ENCODE measurements at places on chromosomes 6 and 20. TPM values are rescaled to one million over a fixed set of nuclear protein-coding genes. Genes with fewer than 3 reads are reported as not detected.

GRCh38 chr6:89618026-89618425, 20.5 kb downstream of the LYRM2 start:
- no peak for DNase-seq
- no peak overlapping the region for H3K4me3 ChIP-seq
- H3K27me3 ChIP-seq = no peaks in the 10 kb centered on the region
- H3K36me3 ChIP-seq = no peaks in the 10 kb centered on the region

GRCh38 chr6:156857573-156857972, 80.4 kb downstream of the ARID1B start:
- peaks cover under 1% of the 10 kb centered on the region for H3K4me1 ChIP-seq
- no peak overlapping the region for H3K27ac ChIP-seq
- no peaks in the 10 kb centered on the region for H3K36me3 ChIP-seq

DNA sequence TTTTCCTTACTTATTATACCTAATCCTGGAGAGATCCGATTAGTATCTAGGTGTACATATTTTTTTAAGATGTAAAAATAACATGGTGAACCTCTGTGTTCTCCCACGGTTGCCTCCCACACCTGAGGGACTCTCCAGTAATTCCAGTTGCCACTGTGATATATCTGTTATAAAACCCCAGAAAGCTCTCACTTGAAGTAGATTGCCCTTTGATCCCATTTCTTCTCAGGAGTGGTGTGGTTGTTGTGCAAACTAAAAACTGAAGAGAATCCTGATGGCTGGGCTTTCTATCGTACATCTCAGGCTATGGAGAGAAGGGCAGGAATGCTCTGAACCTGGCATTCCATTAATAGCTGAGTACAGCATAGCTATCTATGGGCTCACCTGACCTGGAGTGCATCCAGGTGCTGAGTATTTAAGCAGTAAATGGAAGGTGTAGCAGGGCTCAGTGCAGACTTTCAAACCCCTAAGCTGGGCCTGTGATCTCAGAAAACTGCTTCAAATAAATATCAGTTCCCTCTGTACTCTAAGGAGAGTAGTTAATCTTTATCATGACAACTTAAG, 41.0 kb downstream of the VGLL2 start:
- H3K4me1 ChIP-seq = no peaks in the 10 kb centered on the region
- H3K4me3 ChIP-seq = no peak overlapping the region
- no peaks in the 10 kb centered on the region for H3K36me3 ChIP-seq
- no peaks in the 10 kb centered on the region for H3K27me3 ChIP-seq
- H3K27ac ChIP-seq = no peak overlapping the region

Gene PAK5
- total RNA-seq = not detected

- DNase-seq = no peak
- H3K27ac ChIP-seq = no peak overlapping the region
- H3K36me3 ChIP-seq = no peaks in the 10 kb centered on the region
- H3K4me1 ChIP-seq = no peaks in the 10 kb centered on the region
- no peak overlapping the region for H3K4me3 ChIP-seq
- no peaks in the 10 kb centered on the region for H3K27me3 ChIP-seq
Measured at GRCh38 chr6:4707011-4707410, 69.2 kb upstream of the CDYL start.

- H3K4me3 ChIP-seq = peak overlapping the region; percentile 97
- H3K36me3 ChIP-seq = peaks cover 17% of the 10 kb centered on the region
- DNase-seq = peak; percentile 60
- H3K27ac ChIP-seq = peak overlapping the region; percentile 73
- H3K27me3 ChIP-seq = no peaks in the 10 kb centered on the region
Measured at GRCh38 chr20:57708694-57709673, 831 bp downstream of the PMEPA1 start.

DNA sequence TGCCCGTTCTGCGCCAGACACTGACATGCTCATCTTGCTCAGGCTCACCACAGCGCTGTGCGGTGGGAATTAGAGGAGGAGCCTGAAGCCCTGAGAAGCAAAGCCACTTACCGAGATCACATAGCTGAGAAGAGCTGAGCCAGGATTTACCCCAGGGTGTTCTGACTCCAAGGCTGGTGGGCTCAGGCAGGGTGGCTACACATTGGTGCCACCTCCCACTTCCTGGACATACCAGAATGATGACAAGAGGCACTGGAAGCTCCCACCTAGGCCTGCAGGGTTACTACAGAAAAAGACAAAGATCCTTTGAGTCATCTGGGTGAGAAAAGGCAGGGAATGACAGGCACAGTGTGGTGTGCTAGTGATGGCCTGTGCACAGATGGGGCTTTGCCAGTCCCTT, 24.4 kb upstream of the FKBP1A start:
- peaks cover 22% of the 10 kb centered on the region for H3K4me1 ChIP-seq
- peak; percentile 46 for DNase-seq
- H3K27ac ChIP-seq = no peak overlapping the region
- no peak overlapping the region for H3K4me3 ChIP-seq

- DNase-seq = no peak
- H3K36me3 ChIP-seq = no peaks in the 10 kb centered on the region
- H3K4me1 ChIP-seq = peaks cover 7% of the 10 kb centered on the region
Measured at GRCh38 chr6:56324396-56324795, 77.0 kb upstream of the COL21A1 start.

Gene PLCB4
- 0.47 TPM for total RNA-seq

GRCh38 chr20:63706852-63707557, 771 bp downstream of the ARFRP1 start:
- DNase-seq = peak; percentile 64
- no peaks in the 10 kb centered on the region for H3K27me3 ChIP-seq
- peak overlapping the region; percentile 80 for H3K4me3 ChIP-seq
- peaks cover 42% of the 10 kb centered on the region for H3K36me3 ChIP-seq
- peak overlapping the region; percentile 44 for H3K27ac ChIP-seq

Gene MEI4
- total RNA-seq = not detected

- no peak overlapping the region for H3K27ac ChIP-seq
- H3K36me3 ChIP-seq = no peaks in the 10 kb centered on the region
- no peak overlapping the region for H3K4me3 ChIP-seq
- H3K27me3 ChIP-seq = no peaks in the 10 kb centered on the region
- DNase-seq = no peak
Measured at GRCh38 chr6:28555136-28555535, 29.5 kb downstream of the GPX5 start.

DNA sequence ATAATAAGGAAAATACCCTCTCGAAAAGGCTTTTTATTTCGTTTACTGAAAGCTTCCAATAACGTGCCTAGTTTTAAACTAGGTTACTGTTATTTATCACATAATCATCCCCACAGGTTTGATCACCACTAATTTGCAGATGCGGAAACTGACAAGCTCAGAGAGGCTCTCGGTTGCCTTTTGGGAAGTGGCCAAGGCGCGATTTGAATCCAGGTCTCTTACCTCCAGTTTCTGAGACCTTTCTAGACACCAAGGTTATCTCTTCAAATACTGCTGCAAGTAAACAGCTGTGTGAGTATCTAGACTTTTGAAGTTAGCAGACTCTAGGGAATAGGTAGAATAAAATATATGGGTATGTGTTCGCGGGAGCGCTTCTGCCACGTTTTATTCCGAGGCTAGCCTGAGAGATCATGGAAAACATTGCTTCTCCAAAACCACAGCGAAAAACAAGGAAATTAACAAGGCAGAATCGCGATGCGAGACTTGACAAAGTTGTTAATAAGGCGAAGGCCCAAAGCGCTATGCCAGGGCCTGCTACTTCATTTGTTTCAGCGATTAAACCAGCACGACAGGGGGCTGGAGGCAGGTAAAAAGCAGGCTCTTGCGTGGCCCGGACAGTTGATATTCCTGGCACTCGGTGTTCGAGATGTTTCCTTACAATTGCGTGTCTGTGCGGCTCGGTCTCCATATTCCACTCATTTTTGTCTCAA, 1.8 kb upstream of the JARID2 start:
- no peaks in the 10 kb centered on the region for H3K27me3 ChIP-seq
- no peak for DNase-seq
- peak overlapping the region; percentile 84 for H3K27ac ChIP-seq
- H3K4me3 ChIP-seq = peak overlapping the region; percentile 77
- no peaks in the 10 kb centered on the region for H3K4me1 ChIP-seq

Gene PRPH2
- 2.1 TPM for total RNA-seq

- H3K36me3 ChIP-seq = no peaks in the 10 kb centered on the region
- no peak for DNase-seq
- no peaks in the 10 kb centered on the region for H3K4me1 ChIP-seq
- peaks cover 26% of the 10 kb centered on the region for H3K27me3 ChIP-seq
- H3K4me3 ChIP-seq = no peak overlapping the region
- no peak overlapping the region for H3K27ac ChIP-seq
Measured at GRCh38 chr20:56606174-56606945, 22.7 kb upstream of the TFAP2C start.

DNA sequence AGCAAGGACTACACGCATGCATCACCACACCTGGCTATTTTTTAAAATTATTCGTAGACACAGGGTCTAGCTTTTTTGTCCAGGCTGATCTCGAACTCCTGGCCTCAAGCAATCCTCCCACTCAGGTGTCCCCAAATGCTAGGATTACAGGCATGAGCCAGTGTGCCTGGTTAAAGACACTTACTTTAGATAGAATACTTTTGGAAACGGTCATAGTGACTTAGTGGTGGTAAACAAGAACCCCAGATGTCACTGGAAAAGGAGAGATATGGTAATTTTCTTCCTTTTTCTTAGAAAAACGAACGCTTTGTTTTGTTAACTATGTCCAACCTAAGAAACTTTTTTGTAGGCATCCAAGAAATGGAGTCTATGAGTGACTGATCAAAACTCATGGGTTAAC, 137.3 kb downstream of the TFAP2B start:
- no peak overlapping the region for H3K4me3 ChIP-seq
- H3K27ac ChIP-seq = no peak overlapping the region
- H3K27me3 ChIP-seq = no peaks in the 10 kb centered on the region
- DNase-seq = no peak
- H3K36me3 ChIP-seq = no peaks in the 10 kb centered on the region

- H3K27me3 ChIP-seq = no peaks in the 10 kb centered on the region
- DNase-seq = no peak
- no peak overlapping the region for H3K27ac ChIP-seq
- no peaks in the 10 kb centered on the region for H3K4me1 ChIP-seq
- H3K36me3 ChIP-seq = peaks cover 18% of the 10 kb centered on the region
Measured at GRCh38 chr6:158391276-158391675, 79.0 kb downstream of the TULP4 start.

DNA sequence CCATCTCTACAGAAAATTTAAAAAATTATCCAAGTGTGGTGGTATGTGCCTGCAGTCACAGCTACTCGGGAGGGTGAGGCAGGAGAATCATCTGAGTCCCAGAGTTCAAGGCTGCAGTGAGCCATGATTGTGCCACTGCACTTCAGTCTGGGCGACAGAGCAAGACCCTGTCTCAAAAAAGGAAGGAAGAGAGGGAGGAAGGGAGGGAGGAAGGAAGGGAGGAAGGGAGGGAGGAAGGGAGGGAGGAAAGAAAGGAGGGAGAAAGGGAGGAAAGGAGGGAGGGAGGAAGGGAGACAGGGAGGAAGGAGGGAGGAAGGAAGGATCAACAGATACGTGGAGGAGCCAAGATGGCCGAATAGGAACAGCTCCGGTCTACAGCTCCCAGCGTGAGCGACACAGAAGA, 90.1 kb downstream of the ZNF217 start:
- no peak overlapping the region for H3K27ac ChIP-seq
- no peaks in the 10 kb centered on the region for H3K4me1 ChIP-seq
- no peaks in the 10 kb centered on the region for H3K36me3 ChIP-seq

DNA sequence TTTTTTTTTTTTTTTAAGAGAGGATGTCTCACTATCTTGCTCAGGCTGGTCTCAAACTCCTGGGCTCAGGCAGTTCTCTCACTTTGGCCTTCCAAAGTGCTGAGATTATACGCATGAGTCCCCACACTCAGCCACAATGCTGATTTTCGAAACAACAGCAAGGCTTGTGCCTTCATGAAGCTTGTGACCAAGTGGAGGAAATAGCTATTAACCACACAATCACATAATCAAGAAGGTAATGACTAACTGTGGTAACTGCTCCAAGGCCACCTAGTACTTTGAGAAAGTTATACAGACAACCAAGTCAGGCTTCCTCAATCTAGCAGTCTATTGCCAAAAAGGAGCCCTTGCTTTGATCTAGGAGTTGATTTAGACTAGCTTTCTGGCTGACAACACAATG, 46.3 kb downstream of the SOD2 start:
- H3K36me3 ChIP-seq = no peaks in the 10 kb centered on the region
- H3K27me3 ChIP-seq = no peaks in the 10 kb centered on the region
- H3K27ac ChIP-seq = no peak overlapping the region
- H3K4me3 ChIP-seq = no peak overlapping the region
- no peaks in the 10 kb centered on the region for H3K4me1 ChIP-seq
- DNase-seq = no peak

DNA sequence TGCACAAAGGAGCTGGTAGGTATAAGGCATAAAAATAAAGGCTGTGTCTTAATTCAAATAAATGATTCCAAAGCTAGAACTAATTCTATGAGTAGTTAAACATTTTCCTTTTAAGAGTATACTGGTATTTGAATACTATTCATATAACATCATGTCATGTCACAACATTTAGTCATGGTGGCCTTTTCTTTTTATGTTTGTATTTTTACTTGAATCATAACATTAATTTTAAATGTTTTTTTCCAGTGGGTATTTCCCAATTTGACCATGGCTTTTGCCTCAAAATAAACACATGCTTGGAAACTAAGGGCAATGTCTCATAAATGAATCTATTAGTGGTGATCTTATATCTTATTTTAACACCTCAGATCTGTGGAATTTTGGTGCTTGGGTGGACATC, 177.1 kb downstream of the CD109 start:
- H3K4me3 ChIP-seq = no peak overlapping the region
- H3K4me1 ChIP-seq = no peaks in the 10 kb centered on the region
- H3K27me3 ChIP-seq = no peaks in the 10 kb centered on the region
- H3K27ac ChIP-seq = no peak overlapping the region

DNA sequence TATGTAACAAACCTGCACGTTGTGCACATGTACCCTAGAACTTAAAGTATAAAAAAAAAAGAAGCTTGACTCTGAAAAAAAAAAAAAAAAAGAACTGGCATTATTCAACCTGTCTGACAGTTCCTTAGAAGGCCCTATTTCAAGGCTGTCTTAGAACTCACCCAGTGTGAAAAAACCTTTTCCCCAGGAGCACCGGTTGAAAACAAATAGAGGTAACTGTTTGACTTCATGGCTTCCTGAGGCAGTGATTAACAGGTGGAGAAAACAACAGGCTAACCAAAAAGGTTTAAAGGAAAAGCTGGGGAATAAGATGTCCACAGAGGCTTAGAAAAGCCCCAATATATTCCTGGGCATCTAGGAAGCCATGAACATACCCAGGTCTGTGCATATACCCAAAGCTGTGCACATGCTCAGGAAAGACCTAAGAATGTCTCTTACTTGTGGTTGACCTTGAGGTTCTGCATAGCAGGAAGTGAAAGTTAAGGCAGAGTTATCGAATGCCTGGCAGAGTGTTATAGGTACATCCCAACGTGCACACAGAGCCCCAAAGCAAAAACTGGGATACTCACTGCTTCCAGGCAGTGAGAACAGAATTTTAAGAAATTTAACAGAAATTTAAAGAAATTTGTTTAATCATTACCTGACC, 7.0 kb downstream of the UQCC1 start:
- H3K4me1 ChIP-seq = no peaks in the 10 kb centered on the region
- H3K27me3 ChIP-seq = no peaks in the 10 kb centered on the region
- DNase-seq = no peak
- H3K36me3 ChIP-seq = peaks cover 57% of the 10 kb centered on the region
- no peak overlapping the region for H3K27ac ChIP-seq

Measured in SJCRH30 (cell line).